GM13977 (cell line): ENCODE measurements at places on chromosomes 2 and 18.
A peak's percentile ranks its signal among the peaks of the same experiment; 100 is the strongest.

- DNase-seq = no peak
Measured at GRCh38 chr2:160513120-160513519, 19.5 kb upstream of the RBMS1 start.

DNA sequence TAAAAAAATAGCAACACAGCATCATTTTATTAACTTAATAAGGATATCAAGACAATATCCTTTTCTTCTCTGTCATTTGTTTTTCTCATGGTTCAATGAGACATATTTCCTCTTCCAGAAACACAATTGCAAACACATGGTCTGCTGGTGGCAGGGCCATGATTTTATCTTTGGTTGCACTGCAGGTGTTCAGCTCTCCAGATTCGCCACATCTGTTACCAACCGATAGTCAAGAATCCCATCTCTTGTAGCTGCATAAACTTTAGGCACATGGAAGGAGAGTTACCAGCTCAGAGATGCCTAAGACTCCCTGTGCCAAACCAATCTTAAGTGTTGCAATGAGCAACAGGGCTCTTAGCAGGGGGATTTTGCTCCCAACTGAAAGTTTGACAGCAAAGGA lies 1303.2 kb upstream of the CELF4 start:
- DNase-seq = no peak

- no peak for DNase-seq
Measured at GRCh38 chr2:159028776-159029175, 60.3 kb downstream of the TANC1 start.

DNA sequence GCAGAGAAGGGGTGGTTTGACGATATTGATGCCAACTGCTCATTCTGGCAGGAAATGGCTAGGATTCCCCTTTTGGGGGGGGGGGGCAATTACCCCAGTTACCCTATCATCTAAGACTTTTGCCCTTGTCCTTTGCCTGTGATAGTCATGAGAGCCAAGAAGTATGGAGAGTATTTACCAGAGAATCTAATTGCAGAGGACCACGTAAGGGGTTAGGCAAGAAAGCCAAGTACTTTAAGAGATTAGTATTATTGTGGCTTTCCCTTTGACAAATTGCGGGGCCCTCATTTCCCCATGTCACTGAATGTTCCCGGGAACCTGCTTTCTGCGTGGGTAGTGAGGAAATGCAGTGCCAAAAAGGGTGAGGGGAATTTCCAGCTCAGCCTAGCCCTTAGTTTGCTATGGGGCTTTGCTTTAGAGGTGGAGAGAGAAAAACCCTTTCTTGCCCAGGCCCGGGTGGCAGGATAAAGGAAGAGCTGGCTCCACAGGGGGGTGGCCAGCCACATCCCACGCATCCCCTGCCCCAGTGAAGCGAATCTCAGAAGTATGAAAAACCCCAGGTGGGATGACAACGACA lies 1.5 kb downstream of the AQP4 start:
- DNase-seq = no peak

GRCh38 chr2:232415736-232416520 lies 9.3 kb downstream of the ALPG start:
- no peak for DNase-seq

- DNase-seq = no peak
Measured at GRCh38 chr2:120587279-120587996, 148.2 kb upstream of the GLI2 start.

DNA sequence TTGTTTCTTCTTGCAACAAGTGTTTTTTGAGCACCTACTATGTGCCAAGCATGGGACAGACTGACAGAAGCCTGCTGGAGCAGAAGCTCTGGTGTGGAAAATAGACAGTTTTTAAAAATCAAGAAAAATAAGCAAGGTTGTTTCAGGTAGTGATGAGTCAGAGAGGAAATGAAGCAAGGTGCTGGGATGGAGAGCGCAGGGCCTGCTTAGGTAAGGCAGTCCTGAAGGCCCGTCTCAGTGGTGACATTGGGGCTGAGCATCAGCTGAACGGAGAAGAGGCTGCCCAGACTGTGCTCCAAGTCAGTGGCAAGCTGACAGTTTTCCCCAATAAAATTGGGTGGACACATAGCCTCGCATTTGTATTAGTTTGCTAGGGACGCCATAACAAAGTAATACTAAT lies 263.6 kb downstream of the SS18 start:
- DNase-seq = no peak

- no peak for DNase-seq
Measured at GRCh38 chr2:101802329-101802728, 104.8 kb downstream of the MAP4K4 start.

- no peak for DNase-seq
Measured at GRCh38 chr2:115386465-115386864, 944.0 kb downstream of the DPP10 start.

GRCh38 chr2:50952596-50952995 lies 79.3 kb downstream of the NRXN1 start:
- no peak for DNase-seq

DNA sequence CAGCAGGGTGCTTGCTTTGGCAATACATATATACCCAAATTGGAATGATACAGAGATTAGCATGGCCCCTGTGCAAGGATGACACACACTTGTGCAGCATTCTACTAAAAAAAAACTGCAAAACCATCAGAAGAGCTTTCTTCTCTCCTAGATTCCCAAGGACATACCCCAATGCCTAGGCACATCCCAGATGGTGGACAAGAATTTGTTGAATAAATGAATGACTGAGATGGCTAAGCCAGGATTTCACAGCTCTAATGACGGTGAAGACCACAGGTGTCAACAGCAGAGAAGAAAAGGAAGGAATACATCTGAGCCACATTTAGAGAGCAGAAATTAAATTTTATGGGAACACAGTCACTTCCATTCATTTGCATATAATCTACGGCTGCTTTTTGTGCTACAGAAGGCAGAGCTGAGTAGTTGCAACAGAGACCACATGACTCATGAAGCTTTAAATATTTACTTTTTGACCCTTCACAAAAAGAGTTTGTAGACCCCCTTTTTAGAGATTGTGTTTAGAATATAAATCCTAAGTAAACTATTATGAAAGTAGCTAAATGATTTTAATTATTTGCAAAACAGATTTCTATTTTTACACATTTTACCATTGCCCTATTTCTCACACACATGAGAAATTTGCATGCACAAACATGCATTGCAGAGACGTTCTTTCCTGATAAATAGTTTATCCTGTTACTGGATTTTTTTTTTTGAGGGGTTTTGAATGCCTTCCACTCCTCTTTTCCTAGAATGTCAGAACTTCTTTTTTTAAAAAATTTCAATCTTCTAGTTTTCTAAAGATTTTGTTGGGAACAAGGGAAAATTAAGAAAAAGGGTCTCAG lies 119.0 kb downstream of the PMAIP1 start:
- DNase-seq = no peak

GRCh38 chr2:170715932-170716777 lies 1.0 kb downstream of the SP5 start:
- DNase-seq = peak; percentile 64

DNA sequence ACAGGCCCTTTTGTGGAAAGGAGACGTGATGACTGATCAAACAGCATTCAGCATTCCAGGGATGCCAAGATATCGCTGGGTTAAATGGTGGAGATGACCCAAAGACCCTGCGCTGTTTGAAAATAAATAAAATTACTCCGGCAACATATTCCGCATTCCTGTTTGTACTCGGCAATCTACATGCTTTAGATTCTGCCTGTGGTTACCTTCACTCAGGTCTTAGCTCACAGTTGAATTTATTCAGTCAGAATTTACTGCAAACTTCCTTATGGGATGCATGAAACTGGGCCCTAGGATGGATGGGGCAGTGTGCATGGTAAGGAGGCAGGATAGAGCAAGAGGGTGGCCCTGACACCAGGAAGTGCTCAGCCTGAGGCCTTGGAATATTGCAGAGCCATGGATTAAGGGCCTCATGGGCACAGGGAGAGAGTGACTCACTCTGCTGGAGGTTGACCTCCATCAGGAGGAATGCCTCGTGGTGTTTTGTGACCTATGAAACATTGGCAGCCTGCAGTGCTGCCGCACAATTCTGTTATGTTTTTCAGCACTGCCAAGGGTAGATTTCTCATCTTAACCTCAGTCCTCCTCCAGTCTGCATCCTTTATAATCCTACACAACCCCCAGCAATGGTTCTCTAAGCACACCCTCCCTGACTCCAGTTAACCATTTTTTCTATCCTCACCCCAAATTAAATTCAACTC lies 321.4 kb downstream of the IRS1 start:
- DNase-seq = no peak

DNA sequence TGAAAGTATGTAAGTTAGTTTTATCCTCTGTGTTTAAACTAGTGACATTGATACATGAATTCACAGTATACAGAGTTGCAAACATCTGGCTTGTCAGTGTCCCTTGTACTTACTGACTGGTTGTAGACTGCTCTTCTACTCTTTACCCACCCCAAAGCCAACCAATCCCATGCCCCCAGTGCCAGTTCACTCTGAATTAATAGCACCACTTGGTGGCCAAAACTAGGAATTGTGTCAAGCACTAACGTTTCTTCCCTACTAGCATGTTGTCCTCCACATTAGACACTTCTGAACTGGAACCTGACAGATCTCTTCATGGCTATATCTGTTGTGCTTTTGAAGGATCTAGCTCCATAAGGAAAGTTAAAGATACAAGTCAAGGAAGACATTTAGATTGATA lies 27.2 kb upstream of the OTX1 start:
- no peak for DNase-seq

- no peak for DNase-seq
Measured at GRCh38 chr2:36886664-36887063, 79.7 kb downstream of the STRN start.

DNA sequence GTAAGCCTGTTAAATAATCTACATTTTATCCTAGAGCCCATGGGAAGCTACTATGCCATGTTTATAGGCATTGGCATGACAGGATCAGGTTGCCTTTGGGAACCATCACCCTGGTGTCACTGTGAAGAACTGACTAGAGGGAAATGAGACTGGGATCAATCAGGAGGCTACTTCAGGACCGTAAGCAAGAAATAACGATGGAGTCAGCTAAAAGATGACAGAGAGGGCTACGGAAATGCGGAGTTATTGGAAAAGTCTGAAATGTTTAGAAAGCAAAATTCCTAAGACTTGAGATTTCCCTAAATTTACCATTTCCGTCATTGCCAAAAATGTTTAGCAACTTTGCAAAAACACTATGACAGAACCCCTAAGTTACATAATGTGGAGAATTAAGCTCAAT lies 50.2 kb downstream of the TTC21B start:
- DNase-seq = no peak
